ENCODE measurements at places on chromosomes 6 and 20.

- no peak for DNase-seq
Measured at GRCh38 chr20:25863536-25864325, 167.1 kb upstream of the ZNF337 start.

DNA sequence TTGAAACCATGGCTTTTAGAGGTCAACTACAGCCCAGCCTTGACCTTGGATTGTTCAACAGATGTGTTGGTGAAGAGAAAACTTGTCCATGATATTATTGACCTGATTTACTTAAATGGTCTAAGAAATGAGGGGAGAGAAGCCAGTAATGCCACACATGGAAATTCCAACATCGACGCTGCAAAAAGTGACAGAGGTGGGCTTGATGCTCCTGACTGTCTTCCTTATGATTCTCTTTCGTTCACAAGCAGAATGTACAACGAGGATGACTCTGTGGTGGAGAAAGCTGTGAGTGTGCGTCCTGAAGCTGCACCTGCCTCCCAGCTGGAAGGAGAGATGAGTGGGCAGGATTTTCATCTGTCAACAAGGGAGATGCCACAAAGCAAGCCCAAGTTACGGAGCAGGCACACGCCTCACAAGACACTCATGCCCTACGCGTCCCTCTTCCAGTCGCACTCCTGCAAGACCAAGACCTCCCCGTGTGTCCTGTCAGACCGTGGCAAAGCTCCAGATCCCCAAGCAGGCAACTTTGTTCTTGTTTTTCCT, 16.2 kb downstream of the TTLL2 start:
- no peak for DNase-seq

GRCh38 chr20:62149532-62150309, 6.2 kb downstream of the SS18L1 start:
- DNase-seq: no peak

DNA sequence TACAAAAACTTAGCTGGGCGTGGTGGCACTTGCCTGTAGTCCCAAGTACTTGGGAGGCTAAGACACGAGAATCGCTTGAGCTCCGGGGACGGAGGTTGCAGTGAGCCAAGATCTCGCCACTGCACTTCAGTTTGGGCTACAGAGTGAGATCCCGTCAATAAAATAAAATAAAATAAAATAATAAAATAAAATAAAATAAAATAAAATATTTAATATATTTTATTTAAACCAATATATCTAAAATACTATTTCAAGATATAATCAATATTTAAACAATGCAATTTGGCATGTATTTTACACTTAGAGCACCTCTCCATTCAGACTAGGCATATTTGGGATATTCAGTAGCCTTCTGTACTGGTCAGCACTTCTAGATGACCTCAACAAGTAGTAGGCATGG, 142.1 kb downstream of the FOXA2 start:
- no peak for DNase-seq

GRCh38 chr20:48787861-48788375, 39.9 kb downstream of the PREX1 start:
- DNase-seq: no peak

DNA sequence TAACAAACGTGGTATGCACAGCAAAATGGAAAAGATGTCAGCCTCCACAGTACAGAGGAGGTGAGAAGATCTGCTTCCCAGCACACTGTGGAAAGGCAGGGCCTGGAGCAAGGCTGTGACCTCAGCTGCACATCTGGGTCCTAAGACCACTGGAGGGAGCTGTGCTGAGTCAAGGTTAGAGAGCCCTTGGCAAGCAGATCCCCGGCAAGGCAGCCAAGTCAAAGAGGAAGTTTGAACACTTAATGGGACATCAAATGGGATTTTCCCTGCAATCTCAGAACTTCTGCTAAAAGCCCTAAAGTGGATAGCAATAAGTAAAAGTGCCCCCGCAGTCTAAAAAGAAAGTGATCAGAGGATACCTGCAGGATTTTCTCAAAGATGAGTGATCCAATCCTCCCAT, 39.5 kb downstream of the UNC5CL start:
- DNase-seq: peak; percentile 1

GRCh38 chr6:15898693-15899092, 230.2 kb upstream of the MYLIP start:
- DNase-seq: no peak

- DNase-seq: no peak
Measured at GRCh38 chr6:111410371-111410770, 72.6 kb downstream of the REV3L start.

- DNase-seq: peak; percentile 76
Measured at GRCh38 chr6:118810420-118811027, 83.4 kb upstream of the ASF1A start.

DNA sequence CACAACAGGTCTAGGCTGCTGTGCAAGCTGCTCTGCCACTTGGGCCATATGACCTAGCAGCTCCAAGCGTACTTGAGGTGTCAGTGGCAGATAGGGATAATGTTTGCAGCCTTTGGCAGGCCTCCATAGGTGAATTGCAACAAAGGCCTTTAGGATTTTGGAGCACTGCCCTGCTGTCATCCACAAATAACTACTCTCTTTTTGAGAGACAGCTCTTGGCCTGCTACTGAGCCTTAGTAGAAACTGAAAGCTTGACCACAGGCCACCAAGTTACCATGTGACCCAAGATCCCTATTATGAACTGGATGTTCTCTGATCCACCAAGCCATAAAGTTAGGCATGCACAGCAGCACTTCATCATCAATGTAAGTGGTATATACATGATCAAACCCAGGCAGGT, 29.9 kb downstream of the FBXO30 start:
- no peak for DNase-seq

DNA sequence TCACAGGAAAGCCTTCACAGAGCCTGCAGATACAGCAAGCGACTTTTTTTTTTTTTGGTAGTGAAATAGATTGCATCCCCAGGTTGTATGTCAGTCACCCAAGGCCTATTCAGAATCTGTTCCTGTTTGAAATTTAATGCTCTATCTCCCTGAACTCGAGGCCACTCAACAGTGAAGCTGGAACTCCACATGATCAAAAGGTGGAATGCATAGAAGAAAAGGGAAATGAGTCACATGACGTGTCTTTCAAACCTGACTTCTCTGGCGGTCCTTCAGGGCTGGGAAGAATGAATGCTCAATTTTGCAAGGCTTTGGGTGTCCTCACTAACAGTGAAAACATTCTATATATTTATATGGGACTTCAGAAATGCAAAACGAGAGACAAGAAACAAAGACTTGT, 88.4 kb upstream of the B3GAT2 start:
- no peak for DNase-seq

- no peak for DNase-seq
Measured at GRCh38 chr6:48144021-48144420, 33.0 kb upstream of the PTCHD4 start.

GRCh38 chr6:77492530-77492929, 29.2 kb upstream of the HTR1B start:
- no peak for DNase-seq

- no peak for DNase-seq
Measured at GRCh38 chr6:137880746-137881521, 13.9 kb downstream of the TNFAIP3 start.

- DNase-seq: no peak
Measured at GRCh38 chr6:155387481-155387880, 68.2 kb downstream of the NOX3 start.

GRCh38 chr6:169794317-169795055, 43.1 kb downstream of the ERMARD start:
- no peak for DNase-seq

- peak; percentile 20 for DNase-seq
Measured at GRCh38 chr6:107670792-107671199, 153.3 kb downstream of the SCML4 start.

GRCh38 chr6:117829594-117830319, 77.3 kb upstream of the SLC35F1 start:
- DNase-seq: no peak

- no peak for DNase-seq
Measured at GRCh38 chr6:145271040-145271439, 464.3 kb downstream of the EPM2A start.

DNA sequence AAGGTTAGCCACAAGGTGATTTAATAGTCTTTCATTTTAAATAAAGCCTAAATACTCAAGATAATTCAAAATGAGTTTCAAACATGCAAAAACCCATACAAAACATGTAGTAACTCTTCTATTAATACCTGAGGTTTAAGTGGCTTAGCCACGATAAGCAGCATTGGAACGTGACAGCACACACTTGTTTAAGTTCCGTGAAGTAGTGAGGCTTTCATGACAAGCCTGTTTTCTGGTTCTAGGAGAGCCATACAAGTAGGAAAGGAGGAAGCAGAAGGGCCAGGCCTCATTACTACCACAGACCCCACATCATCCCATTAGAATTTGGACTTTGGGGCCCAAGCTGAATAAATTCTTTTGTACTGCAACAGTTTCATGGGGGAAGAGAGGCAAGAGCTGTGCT, 54.3 kb upstream of the PRND start:
- no peak for DNase-seq

GRCh38 chr6:11206576-11206975, 25.9 kb downstream of the NEDD9 start:
- no peak for DNase-seq

- DNase-seq: no peak
Measured at GRCh38 chr6:6940031-6941025, 167.4 kb upstream of the RREB1 start.

- DNase-seq: no peak
Measured at GRCh38 chr6:144012534-144012933, 4.5 kb upstream of the PLAGL1 start.

DNA sequence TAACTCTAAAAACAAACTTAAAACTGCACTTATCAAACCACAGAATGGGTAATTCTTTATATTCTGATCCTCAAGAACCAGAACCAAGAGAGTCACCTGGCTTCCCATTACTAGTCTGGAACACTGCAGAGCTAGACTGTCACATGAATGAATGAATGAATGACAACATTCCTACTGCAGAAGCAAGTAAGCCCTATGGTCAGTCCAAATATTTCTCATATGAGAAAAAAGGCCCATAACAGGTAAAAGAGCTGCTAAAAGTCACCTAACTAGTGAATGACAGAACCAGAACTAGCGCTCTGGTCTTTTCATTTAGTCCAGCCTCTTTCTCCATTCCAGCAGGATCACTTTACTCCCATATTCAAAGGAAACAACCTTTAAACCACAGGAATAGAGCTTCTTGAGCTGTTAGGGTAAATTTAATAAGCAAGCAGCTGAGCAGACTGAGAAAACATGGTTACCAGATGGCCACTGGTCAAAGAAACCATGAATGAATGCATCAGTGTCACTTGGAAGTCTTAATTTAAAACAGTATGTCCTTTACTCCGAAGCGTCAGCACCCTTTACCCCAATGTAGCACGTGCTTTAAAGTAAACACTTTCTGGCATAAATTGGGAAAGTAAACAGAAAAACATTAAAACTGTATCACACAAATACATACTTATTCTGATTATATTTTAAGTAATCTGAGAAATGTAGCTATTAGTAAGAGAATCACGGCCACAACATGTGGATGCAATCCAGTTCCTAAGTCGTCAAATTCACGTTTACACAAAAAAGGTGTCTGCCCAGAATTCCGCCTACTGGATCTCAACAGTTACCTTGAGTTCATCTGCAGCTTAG, 1.4 kb downstream of the PREP start:
- no peak for DNase-seq

GRCh38 chr6:139257821-139258398, 33.9 kb downstream of the TXLNB start:
- peak; percentile 20 for DNase-seq

- no peak for DNase-seq
Measured at GRCh38 chr6:131782764-131783163, 25.1 kb upstream of the ENPP1 start.

GRCh38 chr6:75493400-75494064, at the start of gene FILIP1:
TSS of gene FILIP1 (minus strand) at chr6:75493800. CDS start at chr6:75414972, 78,828 bp downstream.
- DNase-seq: no peak

- no peak for DNase-seq
Measured at GRCh38 chr6:148883270-148883669, 136.4 kb downstream of the UST start.

Measured in CD4-positive, alpha-beta T cell treated with Interleukin-15 for 4 hours (primary cell).